Activated CD4-positive, alpha-beta T cell treated with anti-CD3 and anti-CD28 coated beads for 36 hours (primary cell): ENCODE measurements at places on chromosomes 3 and 15.

GRCh38 chr3:185930393-185931107, 7.3 kb downstream of the TRA2B start:
- no peak for DNase-seq

- no peak for DNase-seq
Observed at GRCh38 chr3:97829198-97829597, 7.4 kb downstream of the CRYBG3 start.

DNA sequence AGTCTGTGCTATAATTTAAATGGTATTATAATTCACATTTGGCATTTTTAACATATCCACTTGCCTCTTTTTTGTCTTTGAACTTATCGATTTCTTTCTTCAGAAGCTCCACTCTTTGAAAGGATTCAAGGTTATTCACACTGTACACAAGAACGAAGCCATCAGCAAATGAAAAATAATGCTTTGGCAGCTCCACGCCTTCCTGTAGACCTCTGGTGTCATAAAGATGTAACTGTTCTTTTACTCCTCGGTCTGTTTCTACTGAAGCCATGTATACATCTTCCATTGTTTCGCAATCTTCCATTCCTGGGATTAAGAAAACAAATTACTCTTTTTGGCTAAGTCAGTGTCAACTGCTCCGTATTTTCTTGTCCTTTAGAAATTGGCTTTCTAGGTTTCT, 16.0 kb downstream of the NKIRAS1 start:
- DNase-seq: no peak

- no peak for DNase-seq
Observed at GRCh38 chr3:37768107-37768809, 93.4 kb upstream of the CTDSPL start.

DNA sequence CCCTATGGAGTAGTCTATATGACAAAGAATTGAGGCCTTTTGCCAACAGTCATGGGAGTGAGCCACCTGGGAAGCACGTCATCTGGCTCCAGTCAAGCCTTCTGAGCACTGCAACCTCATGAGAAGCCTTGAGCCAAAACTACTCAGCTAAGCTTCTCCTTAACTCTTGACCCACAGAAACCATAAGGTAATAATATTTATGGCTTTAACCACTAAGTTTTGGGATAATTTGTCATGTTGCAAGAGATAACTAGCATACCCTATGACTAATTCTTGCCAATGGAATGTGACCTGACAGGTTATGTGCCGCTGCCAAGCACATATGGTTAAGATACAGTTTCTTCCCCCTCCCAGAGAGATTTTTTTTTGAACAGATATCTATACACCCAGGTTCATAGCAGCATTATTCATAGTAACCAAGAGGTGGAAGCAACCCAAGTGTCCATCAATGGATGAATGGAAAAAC, 11.8 kb upstream of the SLC6A11 start:
- no peak for DNase-seq

DNA sequence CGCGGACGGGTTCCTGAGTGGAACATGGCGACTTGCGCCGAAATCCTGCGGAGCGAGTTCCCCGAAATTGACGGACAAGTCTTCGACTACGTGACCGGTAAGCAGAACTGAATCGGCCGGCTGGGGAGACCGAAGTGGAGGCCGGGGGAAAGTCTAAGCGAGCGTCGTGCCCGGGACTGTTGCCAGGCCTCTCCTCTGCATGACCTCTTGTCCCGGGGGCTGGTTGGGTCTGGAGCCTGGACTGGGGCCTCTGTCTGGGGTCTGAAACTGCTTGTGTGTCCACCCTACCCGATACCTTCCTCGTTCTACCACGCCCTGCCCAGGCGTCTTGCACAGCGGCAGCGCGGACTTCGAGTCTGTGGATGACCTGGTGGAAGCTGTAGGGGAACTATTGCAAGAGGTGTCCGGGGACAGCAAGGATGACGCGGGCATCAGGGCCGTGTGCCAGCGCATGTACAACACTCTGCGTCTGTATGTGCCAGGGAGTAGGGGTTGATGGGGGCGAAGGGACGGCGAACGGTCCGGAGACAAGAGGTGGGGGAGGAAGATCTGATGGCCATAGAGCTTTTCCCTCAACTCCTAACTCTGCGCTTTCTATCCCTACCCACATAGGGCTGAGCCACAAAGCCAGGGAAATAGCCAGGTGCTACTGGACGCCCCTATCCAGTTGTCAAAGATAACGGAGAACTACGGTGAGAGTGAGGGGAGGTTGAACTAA, at the start of gene ABCF3:
Gene ABCF3, plus strand, starts transcription at position 16 of the 718 bp plus-strand sequence. Its CDS starts 9 bp downstream, at position 25.
- peak; percentile 47 for DNase-seq

DNA sequence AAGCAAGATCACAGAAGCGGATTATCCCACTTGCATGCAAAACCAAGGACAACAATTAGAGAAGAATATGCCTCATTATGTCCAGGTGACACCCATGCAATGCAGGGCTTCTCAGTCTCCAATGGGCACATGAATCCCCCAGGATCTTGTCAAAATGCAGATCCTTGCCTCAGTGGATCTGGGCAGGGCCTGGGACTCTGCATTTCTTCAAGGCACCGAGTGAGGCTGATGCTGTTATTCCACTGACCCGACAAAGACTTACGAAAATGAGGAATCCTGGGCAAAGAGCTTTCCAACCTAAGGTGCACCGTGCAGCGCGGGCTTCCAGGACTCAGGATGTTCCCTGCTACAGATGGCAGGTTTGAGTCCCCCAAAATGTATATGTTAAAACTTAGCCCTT, 99.2 kb downstream of the ATP10A start:
- no peak for DNase-seq

DNA sequence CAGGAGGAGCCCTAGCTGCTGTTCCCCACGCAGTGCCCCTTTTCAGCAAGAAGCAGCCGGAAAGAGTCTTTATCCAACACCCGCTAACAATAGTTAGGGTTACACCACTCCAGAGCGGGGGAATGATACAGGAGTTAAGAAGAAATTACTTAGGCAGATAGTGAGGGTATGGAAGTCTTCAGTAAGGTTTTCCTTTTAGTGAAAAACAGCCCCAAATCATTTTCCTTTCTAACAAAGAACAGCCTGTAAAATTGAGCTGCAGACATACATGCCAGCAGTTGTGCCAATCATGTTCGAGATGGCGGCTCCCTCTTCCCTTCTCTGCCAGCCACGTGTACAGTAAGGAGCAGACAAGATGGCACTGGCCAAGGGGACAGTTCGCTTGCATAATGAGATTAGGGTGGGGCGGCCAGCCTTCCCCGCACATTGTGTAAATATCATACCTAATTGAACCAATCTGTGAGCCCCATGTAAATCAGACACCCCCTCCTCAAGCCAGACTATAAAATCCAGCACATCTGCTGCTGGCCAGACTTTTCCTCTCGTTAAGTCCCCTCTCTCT, 18.5 kb upstream of the SENP5 start:
- no peak for DNase-seq

DNA sequence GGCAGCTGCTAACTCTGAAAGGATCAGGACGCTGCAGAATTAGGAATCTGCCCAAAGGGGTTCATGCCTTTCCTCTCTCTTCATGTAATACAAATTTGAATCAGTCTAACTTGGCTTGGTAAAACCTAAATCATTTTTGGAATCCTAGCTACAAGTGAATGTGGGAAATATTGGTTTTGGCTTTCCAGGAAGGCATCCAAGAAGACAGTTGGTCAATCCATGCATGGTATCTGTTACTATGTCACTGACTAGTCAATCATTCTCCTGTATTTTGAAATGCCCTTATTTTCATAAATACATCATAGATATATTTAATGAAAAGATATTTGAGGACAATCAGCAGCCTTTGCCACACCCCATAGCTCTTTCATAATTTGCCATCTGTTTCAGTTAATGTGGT, 7.5 kb upstream of the PLS1 start:
- no peak for DNase-seq

- no peak for DNase-seq
Observed at GRCh38 chr3:120072867-120073525, 21.3 kb downstream of the GSK3B start.

DNA sequence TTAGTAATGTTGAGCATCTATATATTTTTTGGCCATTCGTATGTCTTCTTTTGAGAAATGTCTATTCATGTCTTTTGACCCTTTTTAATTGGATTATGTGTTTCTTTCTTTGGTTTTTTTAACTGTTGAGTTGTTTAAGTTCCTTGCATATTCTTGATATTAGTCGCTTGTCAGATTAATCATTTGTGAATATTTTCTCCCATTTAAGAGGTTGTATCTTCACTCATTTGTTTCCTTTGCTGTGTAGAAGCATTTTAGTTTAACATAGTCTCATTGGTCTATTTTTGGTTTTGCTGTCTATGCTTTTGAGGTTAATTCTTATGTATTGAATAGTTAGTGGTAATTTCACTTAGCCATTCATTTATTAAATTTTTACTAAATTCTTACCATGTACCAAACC, 283.8 kb downstream of the ZPLD1 start:
- no peak for DNase-seq

- no peak for DNase-seq
Observed at GRCh38 chr3:123909785-123910184, 25.7 kb upstream of the MYLK start.

DNA sequence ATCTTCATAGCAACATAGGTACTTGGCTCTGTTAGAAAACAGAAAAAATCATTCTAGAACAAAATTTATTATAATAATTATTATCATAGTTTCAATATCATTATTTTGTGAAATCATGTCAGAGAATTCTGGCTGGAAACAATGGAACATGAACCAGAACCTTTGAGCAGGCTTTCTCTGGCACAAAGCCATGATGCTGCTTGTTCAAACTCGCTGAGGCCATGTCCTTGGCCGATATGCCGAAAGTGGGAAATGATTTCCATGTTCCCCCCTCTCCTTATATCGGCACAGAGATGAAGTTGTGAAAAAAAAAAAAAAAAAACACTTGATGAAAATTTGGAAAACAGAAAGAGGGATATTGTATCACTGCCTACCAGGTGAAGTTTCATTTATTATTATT, 49.0 kb upstream of the MRPL3 start:
- DNase-seq: no peak

- DNase-seq: peak; percentile 77
Observed at GRCh38 chr15:51982013-51982769, 10.6 kb upstream of the LEO1 start.

- no peak for DNase-seq
Observed at GRCh38 chr15:29840926-29841325, 18.7 kb upstream of the TJP1 start.

DNA sequence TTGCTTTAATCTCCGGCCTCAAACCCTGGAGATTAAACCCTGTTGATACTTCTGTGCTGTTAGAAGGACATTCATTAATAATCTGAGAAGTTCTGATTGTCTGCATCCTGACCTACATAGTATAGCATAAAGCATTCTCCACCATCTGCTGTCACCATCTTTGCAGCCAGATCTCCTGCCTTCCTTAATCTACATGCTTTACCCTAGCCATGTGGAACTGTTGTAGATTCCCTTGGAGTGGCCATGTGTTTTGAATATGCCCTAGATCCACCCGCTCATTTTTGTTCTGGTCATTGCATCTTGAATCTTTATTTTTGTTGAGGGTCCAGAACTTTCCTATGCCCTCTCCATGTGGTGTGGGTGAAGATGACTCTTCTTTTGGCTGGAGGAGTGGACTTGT, 110.3 kb downstream of the OXSM start:
- DNase-seq: no peak

DNA sequence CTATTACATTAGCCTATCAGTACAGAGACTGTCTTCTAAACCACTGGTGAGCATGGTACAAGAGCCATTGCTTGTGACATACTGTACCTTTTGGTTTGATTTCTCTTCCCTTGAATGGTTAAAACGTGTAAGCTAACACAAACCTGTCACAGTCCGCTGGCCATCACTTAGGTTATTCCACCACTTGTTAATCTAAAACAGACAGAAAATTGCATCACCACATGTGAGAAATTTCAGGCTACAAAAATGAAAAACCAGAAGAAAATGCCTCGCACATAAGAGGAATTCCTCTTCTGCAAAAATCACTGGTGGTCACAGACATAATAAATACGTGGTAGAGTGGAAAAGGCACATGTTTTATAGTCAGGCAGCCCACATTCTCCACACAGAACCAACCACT, 22.1 kb downstream of the PARL start:
- DNase-seq: no peak

DNA sequence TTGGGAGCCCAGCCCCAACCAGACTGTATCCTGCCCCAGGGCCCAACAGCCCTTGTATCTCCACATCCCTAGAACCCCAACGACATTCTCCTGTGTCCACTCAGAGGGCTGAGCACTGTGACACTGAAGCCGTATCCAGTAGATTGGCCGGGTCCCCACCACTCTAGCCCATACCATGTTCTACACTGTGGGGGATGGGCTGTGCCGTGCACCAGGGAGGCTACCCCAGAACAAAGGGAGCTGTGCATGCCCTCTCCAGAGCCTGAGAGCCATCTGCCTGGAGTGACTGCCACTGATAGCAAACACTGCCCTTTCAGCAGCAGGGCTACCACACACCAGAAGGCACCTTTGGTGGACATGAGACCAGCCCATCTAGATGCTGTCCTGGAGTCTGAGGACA, 37.1 kb upstream of the CP start:
- DNase-seq: no peak

DNA sequence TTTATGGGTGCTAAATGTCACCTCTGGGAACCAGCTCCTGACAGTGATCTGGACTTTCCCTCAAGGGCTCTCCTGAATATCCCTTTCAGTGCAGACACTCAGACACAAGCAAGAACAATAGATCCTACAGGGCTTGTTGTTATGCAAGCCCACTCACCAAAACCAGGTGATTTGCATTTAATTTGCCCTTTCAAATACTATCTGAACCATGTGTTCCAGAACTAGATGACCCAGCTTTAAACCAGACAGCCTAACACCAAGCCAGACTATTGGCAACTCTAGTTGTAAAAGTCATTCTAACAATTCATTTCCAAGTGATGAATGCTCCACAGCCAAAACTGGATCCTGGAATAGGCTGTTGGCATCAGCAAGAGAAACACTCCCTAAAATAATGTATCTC, 5.6 kb upstream of the ATP8B4 start:
- DNase-seq: no peak
